ENCODE measurements at places on chromosomes 6 and 20. TPM values are rescaled to one million over a fixed set of nuclear protein-coding genes. Genes with fewer than 3 reads are reported as not detected.

Gene RHAG
- not detected for polyA plus RNA-seq

Gene UNC5CL
- 2.3 TPM for polyA plus RNA-seq

DNA sequence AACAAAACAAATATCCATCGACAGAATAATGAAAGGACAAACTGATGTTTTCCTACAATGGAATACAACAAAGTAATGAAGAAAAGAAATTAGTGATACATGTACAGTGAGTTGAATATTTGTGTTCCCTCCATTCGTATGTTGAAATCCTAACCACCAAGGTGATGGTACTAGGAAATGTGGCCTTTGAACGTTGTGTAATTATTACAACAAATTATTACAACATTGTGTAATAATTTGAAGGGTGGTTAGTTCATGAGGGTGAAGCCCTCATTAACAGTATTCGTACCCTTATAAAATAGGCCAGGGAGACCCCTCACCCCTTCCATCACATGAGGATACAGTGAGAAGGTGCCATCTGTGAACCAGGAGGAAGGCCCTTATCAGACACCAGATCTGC, 339.4 kb downstream of the BMP2 start:
- no peak for DNase-seq

DNA sequence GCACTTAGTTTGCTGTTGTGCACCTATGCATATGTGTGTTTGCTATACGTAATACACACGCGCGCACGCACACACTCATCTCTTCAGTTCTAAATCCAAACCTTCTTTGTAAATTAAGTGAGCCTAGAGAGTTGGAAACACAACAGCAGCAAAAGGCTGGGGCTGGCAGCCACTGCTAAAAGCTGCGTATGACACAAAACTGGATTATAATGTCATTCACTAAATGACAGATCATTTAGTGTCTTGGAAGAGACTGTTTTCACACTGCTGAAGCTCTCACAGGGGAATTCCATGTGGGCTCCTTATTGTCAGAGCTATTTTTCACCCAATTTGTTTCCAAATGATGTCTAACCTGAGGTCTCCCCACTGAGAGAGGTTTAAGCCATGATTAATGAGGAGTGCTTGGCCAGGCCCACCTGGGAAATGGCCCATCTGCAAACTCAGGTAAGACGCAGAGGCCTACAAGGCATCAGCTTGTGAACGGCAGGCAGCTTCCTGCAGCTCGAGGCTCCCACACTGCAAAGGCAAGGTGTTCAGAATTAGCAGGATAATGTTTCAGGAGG, 94.2 kb downstream of the OLIG3 start:
- DNase-seq, result no peak

DNA sequence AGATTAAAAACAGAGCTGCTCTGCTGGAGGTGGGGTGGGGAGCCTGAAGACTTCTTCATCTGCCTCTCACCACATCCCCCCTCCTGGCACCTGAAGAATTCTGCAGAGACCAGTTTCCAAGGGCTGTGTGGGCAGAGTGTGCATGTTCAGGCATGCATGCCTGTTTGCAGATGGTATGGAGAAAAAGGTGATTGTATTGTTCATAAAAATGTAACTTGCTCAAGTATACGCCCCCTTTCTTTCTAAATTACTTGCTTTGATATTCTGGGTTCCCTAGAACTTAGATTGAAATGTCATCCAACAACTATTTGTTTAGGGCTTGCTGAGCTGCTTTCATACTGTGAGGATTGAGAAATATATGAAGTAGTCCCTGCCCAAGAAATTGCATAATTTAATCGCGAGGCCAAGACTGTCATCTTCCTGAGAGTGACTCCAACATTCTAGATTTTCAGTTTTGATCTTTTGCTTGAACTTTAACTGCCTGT, 83.6 kb downstream of the LCA5 start:
- no peak for DNase-seq

DNA sequence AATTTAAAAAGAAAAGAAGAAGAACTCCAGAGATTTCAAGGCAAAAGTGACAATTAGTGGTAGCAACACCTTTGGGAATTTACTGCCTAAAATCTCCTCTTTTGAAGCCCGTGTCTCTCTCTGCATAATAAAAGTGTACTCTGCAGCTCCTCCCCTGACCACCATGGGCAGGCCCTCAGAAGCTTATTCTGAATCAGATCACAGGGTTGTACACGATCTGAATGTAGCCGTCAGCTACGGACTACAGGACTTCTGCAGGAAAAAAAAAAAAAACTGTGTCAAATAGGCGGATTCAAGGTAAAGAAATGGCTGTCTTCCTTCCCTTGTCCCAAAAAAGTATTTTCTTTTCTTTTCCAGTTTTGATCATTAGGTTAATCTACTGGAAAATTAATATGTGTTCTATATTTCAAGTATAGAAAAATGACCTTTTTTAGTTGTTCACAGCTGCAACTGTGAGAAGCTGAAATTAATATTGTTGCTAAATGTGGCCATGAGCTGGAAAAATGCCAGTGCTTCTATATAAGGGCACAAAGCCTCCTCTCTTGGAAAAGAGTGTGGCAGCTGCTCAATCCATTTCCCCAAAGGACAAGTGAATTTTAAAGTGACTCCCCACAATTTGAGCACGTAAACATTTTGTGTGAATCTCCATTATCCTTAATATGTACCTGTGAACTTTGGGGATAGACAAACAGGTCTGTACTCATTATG, 397.4 kb downstream of the C6orf118 start:
- no peak for DNase-seq

DNA sequence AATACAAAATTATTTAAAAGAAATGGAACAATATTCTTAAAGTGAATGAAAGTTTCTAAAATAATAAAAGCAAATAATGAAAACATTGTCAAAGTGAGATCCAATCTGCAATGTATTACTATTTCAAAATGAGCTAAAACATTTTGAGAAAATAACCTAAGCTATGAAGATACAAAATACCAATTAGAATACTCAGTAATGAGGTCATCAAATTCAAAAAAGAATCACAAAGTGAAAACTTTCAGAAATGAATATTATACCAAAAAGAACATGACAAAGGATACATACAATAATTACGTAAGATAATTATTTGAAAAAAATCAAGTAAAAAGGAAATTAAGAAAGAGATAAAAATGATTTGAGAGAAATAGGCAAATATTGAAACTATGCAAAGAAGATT, 634.5 kb downstream of the EYS start:
- DNase-seq, result no peak

All from H1 (cell line).